Neural crest cell (in vitro differentiated cells): ENCODE measurements at places on chromosomes 7 and 10. TPM values are rescaled to one million over a fixed set of nuclear protein-coding genes. Genes with fewer than 3 reads are reported as not detected.

The LIPN gene
- not detected in 2 replicates for total RNA-seq

The ASZ1 gene
- total RNA-seq, result not detected in 2 replicates

The PAX2 gene
- total RNA-seq, result 1.0 and 1.5 TPM in 2 replicates

DNA sequence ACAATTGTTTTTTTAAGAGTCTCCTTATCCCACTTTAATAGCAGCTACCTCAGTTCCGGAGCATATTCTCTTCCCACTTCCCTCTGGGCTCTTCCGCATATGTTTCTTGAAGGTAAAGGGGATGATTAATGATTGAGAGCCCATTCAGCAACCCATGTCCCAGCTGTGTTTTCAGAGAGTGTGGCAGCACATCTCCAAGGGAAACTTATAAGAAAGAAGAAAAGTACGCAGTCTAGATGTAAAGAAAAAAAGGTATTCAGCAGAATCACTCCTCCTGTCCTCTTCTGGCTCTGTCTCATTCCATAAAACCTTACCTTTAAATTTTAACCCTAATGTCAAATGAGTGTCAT, 9.7 kb upstream of the ANKRD7 start:
- no peak for DNase-seq

DNA sequence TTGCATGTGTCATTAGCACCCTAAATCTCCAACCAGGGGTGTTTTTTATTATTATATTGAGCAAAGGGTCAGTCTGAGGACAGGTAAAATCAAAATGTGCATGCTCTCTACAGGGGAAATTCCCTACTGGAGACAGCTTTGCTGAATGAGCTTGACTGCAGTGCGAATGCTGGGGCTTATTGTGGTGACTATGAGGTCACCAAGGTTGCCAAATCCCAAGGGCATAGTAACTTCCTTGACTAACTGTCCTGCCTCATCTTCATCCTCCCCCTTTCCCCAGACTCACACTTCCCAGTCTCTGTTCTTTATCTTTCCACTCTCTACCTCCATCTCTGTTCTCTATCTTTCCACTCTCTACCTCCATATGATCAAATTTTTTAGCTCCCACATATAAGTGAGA, 22.9 kb upstream of the AOC1 start:
- DNase-seq, result no peak

GRCh38 chr7:16492513-16493062, 27.1 kb upstream of the SOSTDC1 start:
- no peak for DNase-seq

- DNase-seq, result no peak
Measured at GRCh38 chr7:138607216-138608126, 93.7 kb downstream of the SVOPL start.

DNA sequence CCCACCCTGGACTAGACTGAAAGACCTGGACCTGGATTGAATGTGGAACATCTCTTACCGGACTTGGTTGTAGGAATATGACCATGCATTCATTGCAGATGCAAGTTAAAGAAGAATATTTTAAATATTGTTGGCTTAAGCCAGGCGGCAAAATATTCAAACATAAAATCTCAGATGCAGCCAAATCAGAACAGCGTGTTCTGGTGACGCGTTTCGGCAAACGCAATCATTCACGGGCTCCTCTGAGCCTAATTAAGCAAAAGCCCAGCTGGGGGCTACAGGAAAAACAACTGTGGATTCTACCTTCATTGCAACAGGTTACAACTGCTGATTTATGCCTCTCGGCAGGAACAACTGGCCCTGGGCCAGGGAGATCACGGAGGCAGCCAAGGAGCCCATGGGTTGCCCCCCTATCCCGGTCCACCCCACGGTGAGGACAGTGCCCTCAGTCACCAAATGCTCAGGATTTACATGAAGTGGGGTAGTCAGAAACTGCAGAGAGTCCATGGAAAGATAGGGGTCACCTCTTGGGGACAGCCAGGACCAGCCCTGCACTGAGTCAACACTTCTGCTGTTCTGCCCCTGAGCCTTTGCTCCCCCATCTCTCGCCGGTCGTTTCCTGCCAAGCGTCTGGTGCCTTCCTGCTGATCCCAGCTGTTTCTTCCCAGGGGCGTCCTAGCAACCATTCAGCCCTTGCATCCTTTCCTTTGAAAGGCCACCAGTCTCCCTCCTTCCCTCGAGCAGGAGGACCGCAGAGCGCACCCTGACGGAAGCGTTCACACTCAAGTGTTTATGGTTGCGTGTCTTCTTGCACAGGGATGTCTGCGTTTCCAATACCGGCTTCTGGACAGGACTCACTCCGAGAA, 64.4 kb upstream of the SFMBT2 start:
- DNase-seq, result peak; percentile 9

DNA sequence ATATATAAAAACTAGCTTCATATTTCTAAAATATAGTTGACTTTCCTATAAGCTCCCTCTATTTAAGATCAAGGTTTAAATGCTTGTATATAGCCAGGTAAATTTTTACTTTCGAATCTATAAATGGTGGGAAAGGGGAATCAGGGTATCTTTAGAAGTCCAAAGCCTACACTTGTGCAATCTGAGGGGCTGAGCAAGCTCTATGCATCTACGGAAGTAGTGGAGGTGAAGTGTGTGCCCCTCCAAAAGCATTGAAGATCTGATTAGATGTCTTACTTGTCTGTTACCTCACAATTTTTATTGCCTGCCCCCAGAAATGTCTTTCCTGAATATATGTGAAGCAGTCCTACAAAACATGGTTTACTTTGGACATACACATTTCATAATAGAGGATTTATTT, 1.6 kb downstream of the AKAP9 start:
- no peak for DNase-seq

- no peak for DNase-seq
Measured at GRCh38 chr10:23686722-23687121, 247.8 kb downstream of the OTUD1 start.

DNA sequence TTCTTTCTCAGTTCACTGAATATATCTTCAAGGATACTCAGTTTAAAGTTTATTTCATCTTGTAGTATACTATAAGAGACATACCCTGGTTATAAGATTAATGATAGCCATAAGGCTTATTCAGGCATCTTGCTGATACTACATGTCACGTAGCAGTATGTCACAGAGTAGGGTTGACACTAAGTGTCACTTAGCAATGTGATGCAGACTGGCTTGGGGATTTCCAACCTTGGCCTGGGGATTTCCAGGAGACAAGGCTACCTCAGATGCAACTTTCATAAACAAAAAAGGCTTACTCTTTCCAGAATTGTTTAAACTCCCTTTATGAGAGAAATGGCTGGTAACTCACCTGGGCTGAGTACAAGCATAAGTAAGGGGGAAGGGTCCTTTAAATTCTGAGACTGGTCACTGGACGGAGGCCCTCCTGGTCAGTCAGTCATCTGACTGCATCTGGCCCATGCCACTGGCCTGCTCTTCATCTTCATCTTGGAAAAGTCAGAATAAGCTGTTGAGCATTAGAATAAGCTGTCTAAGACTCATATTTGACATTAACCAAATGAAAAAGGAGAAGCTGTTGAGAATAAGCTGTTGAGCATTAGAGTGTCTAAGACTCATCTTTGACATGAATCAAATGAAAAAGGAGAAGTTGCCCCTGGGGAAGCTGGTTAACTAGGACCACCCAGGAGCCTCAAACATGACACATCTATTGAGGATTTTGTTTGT, 9.5 kb downstream of the SLC13A1 start:
- no peak for DNase-seq

The INTS1 gene
- total RNA-seq, result 123 and 134 TPM in 2 replicates

DNA sequence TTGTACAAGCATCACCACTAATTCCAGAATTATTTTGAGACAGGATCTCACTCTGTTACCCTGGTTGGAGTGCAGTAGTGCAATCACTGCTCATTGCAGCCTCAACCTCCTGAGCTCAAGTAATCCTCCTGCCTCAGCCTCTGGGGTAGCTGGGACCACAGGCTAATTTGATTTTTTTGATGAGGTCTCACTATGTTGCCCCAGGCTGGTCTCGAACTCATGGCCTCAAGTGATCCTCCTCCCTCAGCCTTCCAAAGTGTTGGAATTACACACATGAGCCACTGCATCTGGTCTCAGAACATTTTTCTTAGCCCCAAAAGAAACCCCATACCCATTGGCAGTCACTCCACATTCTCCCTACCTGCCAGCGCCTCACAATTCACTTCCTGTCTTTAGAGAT, 3.5 kb upstream of the WBP1L start:
- no peak for DNase-seq

GRCh38 chr10:68618234-68618633, 58.1 kb downstream of the TET1 start:
- no peak for DNase-seq

- DNase-seq, result no peak
Measured at GRCh38 chr10:15784662-15785300, 65.1 kb upstream of the ITGA8 start.

The MRLN gene
- total RNA-seq, result not detected in 2 replicates

The OR6V1 gene
- not detected in 2 replicates for total RNA-seq

The CHAT gene
- total RNA-seq, result 2.7 and 3.3 TPM in 2 replicates

The EN2 gene
- 7.2 and 8.2 TPM in 2 replicates for total RNA-seq

GRCh38 chr10:66572700-66573099, 353.1 kb upstream of the LRRTM3 start:
- no peak for DNase-seq

DNA sequence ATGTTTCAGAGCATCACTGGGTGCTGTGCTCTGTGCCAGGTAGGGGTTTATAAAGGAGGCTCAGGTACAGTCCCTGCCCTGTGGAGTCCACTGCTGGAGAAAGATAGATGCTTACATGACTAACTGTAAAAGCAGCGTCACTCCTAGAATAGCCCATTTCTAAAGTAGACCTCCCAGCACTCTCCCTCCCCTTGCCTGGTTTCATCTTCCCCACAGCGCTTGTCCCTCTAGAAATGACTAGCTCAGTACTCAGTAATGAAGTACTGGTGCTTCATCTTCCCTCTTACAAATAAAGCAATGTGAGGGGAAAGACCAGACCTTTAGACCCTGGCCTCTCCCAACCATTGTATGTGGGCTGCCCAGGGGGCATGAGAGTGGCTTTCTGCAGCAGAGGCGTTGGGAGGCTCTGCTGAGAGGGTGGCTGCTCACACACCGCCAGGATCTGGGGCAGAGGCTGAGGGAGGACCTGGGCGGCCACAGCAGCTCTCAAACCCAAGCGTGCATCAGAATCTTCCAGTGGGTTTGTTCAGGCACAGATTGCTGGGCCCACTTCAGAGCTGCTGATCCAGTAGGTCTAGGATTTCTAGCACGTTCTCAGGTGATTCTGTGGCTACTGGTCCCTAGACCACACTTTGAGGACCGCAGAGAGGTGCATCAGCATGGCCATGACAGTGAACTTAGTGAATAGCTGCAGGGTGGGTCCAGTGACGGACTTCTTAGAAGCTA, 110.3 kb upstream of the ANLN start:
- no peak for DNase-seq

The SDK1 gene
- 11.6 and 12.6 TPM in 2 replicates for total RNA-seq

GRCh38 chr10:70921285-70921684, 32.9 kb upstream of the PCBD1 start:
- DNase-seq, result no peak

The ACTL6B gene
- 2.4 and 3.1 TPM in 2 replicates for total RNA-seq

GRCh38 chr7:17879075-17879661, 61.1 kb downstream of the SNX13 start:
- no peak for DNase-seq

GRCh38 chr10:73756183-73756582, 12.0 kb downstream of the SEC24C start:
- no peak for DNase-seq

GRCh38 chr7:36310897-36311296, 78.8 kb upstream of the ANLN start:
- DNase-seq, result no peak

The HSPA12A gene
- 7.4 and 7.6 TPM in 2 replicates for total RNA-seq

- no peak for DNase-seq
Measured at GRCh38 chr10:103818105-103818504, 37.3 kb downstream of the SH3PXD2A start.

- no peak for DNase-seq
Measured at GRCh38 chr10:34046506-34047034, 712.1 kb upstream of the NRP1 start.

The LBX1 gene
- total RNA-seq, result 1.0 and 1.1 TPM in 2 replicates

GRCh38 chr10:129972966-129973673, 9.0 kb upstream of the EBF3 start:
- DNase-seq, result no peak

The C1QL3 gene
- total RNA-seq, result not detected in 2 replicates

DNA sequence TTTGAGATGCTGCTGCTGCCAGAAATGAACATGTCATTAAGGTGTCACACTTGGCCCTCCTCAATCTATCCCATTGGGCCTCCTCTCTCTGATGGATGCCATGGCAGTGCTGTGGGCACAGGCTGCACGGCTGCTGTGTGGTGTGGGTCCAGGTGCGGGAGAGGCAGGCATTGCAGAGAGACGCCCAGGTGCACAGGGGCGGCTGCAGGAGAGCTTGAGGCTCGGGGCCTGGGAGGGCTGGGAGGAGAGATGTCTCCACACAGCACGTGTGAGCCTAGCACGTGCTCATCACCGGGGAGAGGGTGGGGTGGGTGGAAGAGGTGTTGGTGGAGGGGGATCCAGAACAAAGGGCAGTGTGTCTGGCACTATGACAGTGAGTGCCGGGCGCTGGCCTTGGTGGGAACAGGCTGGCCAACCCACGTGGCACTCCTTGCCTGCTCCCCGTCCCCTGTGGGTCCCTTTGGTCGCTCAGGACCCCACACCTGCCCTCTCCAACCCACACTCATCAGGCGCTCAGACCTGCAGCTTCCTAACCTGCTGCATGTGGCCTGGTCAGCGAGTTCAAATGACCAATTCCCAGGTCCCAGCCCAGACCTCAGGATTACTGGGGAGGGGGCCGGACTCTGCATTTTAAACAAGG, 39.9 kb upstream of the BNIP3 start:
- no peak for DNase-seq

DNA sequence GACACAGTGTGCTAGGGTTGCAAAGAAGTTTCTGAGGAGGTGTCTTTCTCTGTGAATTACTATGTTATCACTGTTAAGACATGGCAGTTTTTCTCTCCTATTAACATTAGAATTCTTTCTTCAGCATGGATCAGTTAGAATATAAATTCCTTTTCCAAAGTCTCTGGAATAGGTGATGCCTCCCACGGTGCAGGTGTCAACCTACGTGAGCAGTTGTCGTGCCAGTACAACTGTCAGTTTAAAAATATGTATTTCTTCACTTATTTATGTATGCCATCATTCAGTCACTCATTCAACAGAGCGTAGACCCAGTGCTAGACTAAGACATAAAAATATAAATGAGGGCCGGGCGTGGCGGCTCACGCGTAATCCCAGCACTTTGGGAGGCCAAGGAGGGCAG, 83.5 kb downstream of the TACC2 start:
- no peak for DNase-seq
